Kidney glomerular epithelial cell (primary cell): ENCODE measurements at places on chromosomes 7 and 10.

- no peak for DNase-seq
These were observed 561.7 kb downstream of the GATA3 start for GRCh38 chr10:8616166-8616565.

GRCh38 chr7:129652914-129653313, 41.4 kb downstream of the NRF1 start:
- no peak for DNase-seq

DNA sequence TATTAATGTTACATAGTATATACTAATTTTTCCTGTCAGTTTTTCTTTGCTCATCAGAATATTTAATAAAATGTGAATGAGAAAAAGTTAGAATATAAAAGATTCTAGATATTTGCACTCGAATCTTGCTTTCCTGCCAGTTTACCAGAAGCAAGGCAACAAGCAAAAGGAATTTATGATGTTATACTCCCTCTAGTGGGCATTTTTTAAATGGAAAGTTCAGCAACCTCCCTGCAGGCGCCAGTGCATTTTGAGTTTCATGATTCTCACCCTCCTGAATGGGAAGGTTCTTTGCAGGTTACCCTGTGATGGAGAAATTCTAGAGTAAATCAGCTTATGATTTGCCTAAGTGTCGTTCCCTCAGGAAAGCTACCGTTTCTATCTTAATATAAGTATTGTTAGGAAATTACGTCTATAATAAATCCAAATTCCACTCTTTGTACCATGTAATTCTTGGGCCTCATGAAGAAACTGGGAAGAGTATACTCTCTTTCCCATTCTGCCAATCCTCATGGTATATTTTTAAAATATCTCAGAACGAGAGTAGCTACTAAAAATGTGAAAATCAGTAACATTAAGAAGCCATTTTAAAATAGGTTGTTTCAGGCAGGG, 350.0 kb downstream of the CRPPA start:
- peak; percentile 59 for DNase-seq

GRCh38 chr7:121132940-121133339, 144.4 kb downstream of the CPED1 start:
- DNase-seq, result no peak

GRCh38 chr7:87886875-87887274, 10.6 kb downstream of the DBF4 start:
- DNase-seq, result peak; percentile 7

DNA sequence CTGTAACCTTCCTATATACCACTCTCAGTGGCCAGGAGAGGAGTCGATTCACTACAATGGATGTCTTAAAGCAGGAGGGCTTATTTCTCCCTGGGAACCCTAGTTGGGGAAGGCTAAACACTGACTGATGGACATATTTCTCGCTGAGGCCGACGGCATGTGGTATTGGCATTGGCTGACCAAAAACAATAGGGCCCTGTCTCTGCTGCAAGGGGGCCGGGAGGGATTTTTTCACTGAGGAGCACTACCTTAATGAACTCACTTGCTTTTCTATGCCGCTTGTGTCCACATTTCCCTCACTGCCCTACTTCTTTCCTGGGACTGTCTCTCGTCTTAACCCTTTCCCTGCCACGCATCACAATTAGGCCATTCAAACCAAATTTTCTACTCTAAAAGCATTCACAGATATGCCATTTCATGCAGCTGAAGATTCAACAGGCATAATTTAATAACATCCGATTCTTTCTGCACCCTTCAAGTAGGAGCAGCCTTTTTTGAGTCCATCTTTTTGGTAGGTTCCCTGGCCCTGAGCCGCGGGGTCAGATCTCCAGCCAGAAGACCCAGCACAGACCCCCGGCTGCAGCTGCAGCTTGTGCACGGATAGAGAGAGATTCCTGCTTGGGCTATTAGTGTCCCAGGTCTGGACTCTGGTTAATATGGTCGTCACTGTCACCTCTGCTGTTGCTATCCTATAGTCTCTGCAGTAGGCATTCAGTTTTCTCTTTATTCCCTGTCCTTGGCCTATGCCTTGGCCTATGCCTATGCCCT, 118.7 kb downstream of the HIPK2 start:
- peak; percentile 36 for DNase-seq

GRCh38 chr10:67668448-67668847, 27.5 kb downstream of the CTNNA3 start:
- no peak for DNase-seq

GRCh38 chr7:106486331-106486730, 174.6 kb downstream of the CCDC71L start:
- DNase-seq, result peak; percentile 95

DNA sequence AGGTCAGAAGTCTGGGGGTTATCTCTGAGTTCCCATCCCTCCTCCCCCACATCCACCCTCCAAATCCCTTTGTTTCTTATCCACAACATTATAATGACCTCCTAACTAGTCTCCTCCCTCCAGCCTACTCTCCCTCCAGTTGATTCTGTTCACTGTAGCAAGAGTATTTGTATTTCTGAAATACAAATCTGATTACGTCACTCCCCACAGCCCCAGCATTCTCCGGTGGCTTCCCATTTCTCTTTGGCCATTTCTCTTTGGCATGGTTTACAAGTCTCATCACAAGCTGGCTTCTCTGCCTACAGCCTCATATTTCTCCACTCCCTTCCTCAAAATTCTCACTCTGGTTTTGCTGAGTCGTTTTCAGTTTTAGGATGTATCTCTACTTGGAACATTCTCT, 24.6 kb upstream of the MRPS33 start:
- DNase-seq, result peak; percentile 71

GRCh38 chr7:149564340-149565095, 66.9 kb upstream of the ZNF746 start:
- no peak for DNase-seq

DNA sequence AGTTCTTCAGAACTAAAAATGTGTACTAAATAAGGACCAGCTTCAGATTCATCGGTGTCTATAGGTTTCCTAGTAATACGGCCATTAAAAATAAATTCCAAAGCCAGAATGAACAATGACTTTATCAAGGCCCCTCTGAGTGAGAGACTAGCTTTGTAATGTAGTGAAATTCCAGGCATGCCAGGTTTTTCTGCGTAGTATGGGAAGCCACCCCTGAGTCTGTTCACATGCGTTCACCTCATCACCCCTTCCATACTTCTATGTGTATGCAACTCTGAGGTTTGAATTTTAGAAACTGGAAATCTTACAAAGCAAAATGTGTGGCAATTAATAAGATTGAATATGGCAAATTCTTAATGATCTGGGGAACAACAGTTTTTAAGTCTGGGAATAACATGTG, 24.5 kb downstream of the RNF32 start:
- no peak for DNase-seq

DNA sequence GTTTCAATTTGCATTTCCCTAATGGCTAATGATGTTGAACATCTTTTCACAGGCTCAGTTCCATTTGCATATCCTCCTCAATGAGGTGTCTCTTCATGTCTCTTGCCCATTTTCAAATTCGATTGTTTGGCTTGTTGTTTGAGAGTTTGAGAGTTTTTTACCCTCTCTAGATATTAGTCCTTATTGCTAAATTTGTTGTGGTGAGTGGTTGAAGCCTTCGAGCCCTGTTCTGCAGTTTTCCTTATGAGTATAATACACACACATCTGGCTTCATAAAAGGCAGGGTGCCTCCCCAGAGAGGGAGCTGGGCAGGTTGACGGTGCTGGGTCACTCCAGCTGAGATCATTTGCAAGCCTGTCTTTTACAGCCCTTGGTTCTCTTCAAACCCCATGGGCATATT, 65.1 kb downstream of the RGS10 start:
- DNase-seq, result no peak

- DNase-seq, result no peak
These were observed 149.0 kb upstream of the TMEM106B start for GRCh38 chr7:12062062-12062461.

- no peak for DNase-seq
These were observed 33.8 kb upstream of the LOXL4 start for GRCh38 chr10:98301664-98302319.

- peak; percentile 51 for DNase-seq
These were observed 207.9 kb upstream of the MYO3A start for GRCh38 chr10:25725917-25726716.

DNA sequence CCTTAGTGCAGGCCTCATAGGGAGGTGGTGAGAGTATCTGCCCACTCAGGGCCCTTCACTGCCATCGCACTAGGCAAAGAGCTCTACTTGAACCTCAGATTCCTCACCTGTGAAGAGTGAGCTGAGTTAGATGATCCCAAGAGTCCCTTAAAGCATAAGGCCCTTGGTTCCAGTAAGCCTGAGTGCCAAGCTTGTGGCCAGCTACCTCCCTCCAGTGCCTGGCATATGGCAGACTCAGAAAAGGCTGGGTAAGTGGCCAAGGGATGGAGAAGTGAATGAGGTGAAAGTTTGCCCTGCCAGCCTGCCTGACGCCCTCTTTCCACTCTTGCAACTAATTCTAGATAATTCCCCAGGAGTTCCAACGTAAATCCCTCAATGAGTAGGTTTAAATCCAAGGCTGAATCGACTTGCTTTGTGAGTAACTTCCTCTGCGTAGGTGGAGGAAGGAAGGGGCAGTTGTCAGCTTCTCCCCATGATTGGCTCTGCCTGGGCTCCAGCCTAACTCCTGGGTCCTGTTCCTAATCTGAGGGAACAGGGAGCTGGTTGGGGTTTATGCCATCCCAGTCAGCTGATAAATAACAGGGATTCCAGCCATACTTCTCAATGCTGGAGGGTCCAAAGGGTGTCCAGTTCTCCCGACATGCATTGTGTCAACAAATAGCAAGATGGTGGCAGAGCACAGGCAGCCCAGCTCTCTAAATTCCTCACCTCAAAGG, 14.2 kb downstream of the DUSP5 start:
- DNase-seq, result no peak

- no peak for DNase-seq
These were observed 32.4 kb upstream of the VKORC1L1 start for GRCh38 chr7:65840446-65840845.

DNA sequence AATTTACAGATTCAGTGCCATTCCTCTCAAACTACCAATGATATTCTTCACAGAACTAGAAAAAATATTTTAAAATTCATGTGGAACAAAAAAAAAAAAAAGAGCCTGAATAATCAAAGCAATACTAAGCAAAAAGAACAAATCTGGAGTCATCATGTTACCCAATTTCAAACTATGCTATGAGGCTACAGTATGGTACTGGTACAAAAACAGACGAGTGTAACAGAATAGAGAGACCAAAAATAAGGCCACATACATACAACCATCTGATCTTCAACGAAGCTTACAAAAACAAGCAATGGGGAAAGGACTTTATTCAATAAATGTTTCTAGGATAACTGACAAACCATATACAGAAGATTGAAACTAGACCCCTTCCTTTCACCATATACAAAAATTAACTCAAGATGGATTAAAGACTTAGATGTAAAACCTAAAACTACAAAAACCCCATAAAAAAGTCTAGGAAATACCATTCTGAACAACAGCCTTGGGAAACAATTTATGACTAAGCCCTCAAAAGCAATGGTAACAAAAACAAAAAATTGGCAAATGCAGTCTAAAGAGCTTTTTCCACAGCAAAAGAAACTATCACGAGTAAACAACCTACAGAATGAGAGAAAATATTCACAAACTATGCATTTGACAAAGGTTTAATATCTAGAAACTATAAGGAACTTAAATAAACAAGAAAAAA, 207.7 kb downstream of the PTN start:
- no peak for DNase-seq

GRCh38 chr10:114083040-114083439, 39.4 kb downstream of the ADRB1 start:
- DNase-seq, result no peak

DNA sequence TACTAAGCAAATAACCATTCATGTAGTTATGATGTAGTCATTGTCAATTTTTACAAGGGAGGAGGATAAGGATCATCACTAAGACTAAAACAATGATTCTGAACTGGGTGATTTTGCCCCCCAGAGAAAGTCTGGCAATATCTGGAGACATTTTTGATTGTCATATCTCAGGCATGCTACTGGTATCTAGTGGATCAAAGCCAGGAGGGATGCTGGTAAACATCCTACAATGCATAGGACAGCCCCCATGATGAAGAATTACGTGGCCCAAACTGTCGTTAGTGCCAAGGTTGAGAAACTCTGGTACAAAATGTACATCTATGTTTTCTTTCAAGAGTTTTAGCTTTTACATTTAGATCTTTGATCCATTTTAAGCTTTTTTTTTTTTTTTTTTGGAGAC, 57.3 kb downstream of the GBF1 start:
- DNase-seq, result no peak

DNA sequence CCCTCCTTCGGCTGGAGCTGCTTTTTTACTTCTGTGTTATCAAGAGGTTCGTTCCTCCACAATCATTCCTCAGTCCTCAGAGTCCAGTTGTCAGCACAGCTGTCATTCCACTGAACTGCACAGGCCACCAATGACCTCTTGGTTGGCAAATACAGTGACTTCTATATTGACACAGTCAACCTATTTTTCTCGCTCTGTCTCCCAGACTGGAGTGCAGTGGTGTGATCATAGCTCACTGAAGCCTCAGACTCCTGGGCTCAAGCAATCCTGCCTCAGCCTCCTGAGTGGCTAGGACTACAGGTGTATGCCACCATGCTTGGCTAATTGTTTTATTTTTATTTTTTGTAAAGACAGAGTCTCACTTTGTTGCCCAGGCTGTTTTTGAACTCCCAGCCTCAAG, 27.7 kb downstream of the CRCP start:
- no peak for DNase-seq

GRCh38 chr10:1041514-1041913, 7.4 kb downstream of the IDI1 start:
- no peak for DNase-seq

- no peak for DNase-seq
These were observed 9.6 kb downstream of the NEURL1 start for GRCh38 chr10:103502849-103503660.

DNA sequence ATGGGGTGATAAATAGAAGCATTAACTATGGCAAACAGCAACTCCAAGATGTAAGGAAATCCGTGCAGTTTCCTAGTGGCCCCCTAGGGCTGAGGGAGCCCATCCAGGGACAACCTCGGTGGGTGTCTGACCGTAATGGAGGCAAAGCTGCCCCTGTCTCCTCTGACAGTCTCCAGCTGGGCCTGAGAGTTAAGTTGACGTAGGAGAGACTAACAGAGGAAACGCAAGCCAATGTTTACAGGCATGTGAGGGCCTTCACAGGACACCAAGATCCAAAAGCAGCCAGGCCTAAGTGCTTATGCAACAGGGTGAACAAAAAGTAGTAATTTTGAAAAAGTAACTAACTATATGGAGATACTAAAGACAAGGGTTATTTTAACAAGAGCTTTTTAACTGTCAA, 330.0 kb upstream of the C7orf33 start:
- DNase-seq, result no peak

- DNase-seq, result no peak
These were observed 83.1 kb upstream of the HABP2 start for GRCh38 chr10:113469796-113470195.

- DNase-seq, result no peak
These were observed 621.5 kb upstream of the MKI67 start for GRCh38 chr10:128747582-128748346.

DNA sequence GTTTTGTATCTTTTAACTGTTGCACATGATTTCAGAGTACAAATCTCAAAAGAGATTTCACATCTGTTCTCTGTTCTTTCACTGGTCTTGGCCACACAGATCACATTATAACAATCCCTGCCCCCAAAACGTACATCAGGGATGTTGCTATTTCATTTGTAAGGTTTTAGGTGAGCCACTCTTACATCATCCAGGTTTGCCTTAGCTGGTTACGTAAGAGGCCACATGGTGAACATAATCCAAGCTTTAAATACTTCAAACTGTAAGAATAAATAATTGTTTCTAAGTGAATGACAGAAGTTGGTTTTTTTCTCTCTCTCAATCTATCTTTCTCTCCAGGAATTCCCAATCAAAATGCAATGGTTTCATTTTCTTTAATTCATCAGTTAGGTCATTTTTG, 245.9 kb upstream of the HGF start:
- DNase-seq, result no peak

- no peak for DNase-seq
These were observed 120.8 kb upstream of the PCBD1 start for GRCh38 chr10:71009126-71009525.
